Vagina (tissue), 2 donors: ENCODE measurements at places on chromosomes 13 and 19. TPM values are rescaled to one million over a fixed set of nuclear protein-coding genes. Genes with fewer than 3 reads are reported as not detected.

The CD22 gene
- 7.6 TPM for total RNA-seq

The SYNGR4 gene
- total RNA-seq: not detected

The GMIP gene
- 12.3 TPM for total RNA-seq

The DACH1 gene
- total RNA-seq: 7.9 TPM

The LMTK3 gene
- 1.7 TPM for total RNA-seq

The GGN gene
- total RNA-seq: not detected

The PRX gene
- total RNA-seq: 3.2 TPM

The GFY gene
- total RNA-seq: not detected

The CYP4F12 gene
- total RNA-seq: 76.1 TPM

The ZNF154 gene
- 2.2 TPM for total RNA-seq

The FLT3 gene
- not detected for total RNA-seq

The KCNRG gene
- total RNA-seq: not detected

The FLT1 gene
- total RNA-seq: 18.9 TPM

The MAP3K10 gene
- total RNA-seq: 10.6 TPM

The ZNF497 gene
- 3.4 TPM for total RNA-seq

The ZNF296 gene
- total RNA-seq: 5.6 TPM

The FAM216B gene
- total RNA-seq: not detected

The SNAPC2 gene
- 17.4 TPM for total RNA-seq

The ETHE1 gene
- 74.4 TPM for total RNA-seq

The CEACAM6 gene
- total RNA-seq: 6.9 TPM

The ZNF442 gene
- 2.2 TPM for total RNA-seq

The GSX1 gene
- not detected for total RNA-seq

The KL gene
- total RNA-seq: 1.7 TPM

The BCKDHA gene
- total RNA-seq: 68.5 TPM

The ZDHHC20 gene
- total RNA-seq: 54.8 TPM

The GPR183 gene
- total RNA-seq: 12.0 TPM

The EBI3 gene
- not detected for total RNA-seq

The S1PR4 gene
- total RNA-seq: not detected

The CASP14 gene
- total RNA-seq: 34.6 TPM

The ZSWIM4 gene
- total RNA-seq: 13.0 TPM

The PSG6 gene
- total RNA-seq: not detected

The USP12 gene
- 20.9 TPM for total RNA-seq

The IL4I1 gene
- total RNA-seq: not detected

The FGF22 gene
- total RNA-seq: not detected

The ELSPBP1 gene
- not detected for total RNA-seq

The CEACAM8 gene
- not detected for total RNA-seq

The DIAPH3 gene
- total RNA-seq: 1.2 TPM

The CEACAM5 gene
- total RNA-seq: 52.1 TPM
